ENCODE measurements at places on chromosomes 3 and 15. TPM values are rescaled to one million over a fixed set of nuclear protein-coding genes. Genes with fewer than 3 reads are reported as not detected.

Gene NSMCE3
- 9.4 TPM for total RNA-seq

- no peak overlapping the region for H3K27ac ChIP-seq
- no peak for DNase-seq
- H3K27me3 ChIP-seq, result no peaks in the 10 kb centered on the region
- H3K4me1 ChIP-seq, result no peaks in the 10 kb centered on the region
- H3K36me3 ChIP-seq, result no peaks in the 10 kb centered on the region
Observed at GRCh38 chr3:193052354-193053045, 134.8 kb upstream of the MB21D2 start.

Gene CACNA1D
- total RNA-seq, result 0.88 TPM

Gene SCN5A
- not detected for total RNA-seq

- H3K27me3 ChIP-seq, result no peaks in the 10 kb centered on the region
- H3K27ac ChIP-seq, result no peak overlapping the region
- DNase-seq, result no peak
- no peaks in the 10 kb centered on the region for H3K36me3 ChIP-seq
- H3K4me3 ChIP-seq, result no peak overlapping the region
Observed at GRCh38 chr15:70420948-70421482, 323.3 kb upstream of the TLE3 start.

DNA sequence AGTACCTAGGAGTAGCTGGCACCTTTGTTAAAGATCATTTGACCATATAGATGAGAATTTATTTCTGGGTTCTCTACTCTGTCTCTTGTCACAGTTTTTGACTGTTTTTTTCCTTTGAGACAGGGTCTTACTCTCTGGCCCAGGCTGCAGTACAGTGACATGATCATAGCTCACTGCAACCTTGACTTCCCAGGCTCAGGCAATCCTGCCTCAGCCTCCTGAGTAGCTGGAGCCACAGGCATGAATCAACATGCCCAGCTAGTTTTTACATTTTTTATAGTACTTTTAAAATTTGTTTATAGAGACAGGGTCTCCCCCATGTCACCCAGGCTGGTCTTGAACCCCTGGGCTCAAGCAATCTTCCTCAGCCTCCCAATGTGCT lies 45.0 kb downstream of the BCL2L10 start:
- no peaks in the 10 kb centered on the region for H3K36me3 ChIP-seq
- no peaks in the 10 kb centered on the region for H3K4me1 ChIP-seq
- H3K27ac ChIP-seq, result no peak overlapping the region
